ENCODE measurements at places on chromosomes 12 and 14.

GRCh38 chr14:106390401-106390800, 864.0 kb downstream of the TMEM121 start:
- no peak for DNase-seq

GRCh38 chr12:85279449-85280164, 413 bp upstream of the ALX1 start:
- DNase-seq = no peak

DNA sequence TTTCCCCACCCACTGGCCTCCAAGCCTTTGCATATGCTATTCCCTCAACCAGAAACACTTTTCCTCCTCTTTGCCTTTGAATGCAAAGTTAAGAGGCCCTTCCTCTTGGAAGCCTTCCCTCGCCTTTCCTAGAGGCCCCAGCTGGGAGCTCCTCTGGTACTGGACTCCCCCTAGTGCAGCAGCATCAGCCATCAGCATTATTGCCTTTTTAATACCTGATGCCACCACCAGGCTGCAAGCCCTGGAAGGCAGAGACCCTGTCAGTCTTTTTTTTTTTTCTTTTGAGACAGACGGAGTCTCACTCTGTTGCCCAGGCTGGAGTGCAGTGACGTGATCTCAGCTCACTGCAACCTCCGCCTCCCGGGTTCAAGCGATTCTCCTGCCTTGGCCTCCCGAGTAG, 19.1 kb upstream of the PLA2G1B start:
- no peak for DNase-seq

- no peak for DNase-seq
These were observed 163.5 kb downstream of the CCER1 start for GRCh38 chr12:90791445-90791844.

DNA sequence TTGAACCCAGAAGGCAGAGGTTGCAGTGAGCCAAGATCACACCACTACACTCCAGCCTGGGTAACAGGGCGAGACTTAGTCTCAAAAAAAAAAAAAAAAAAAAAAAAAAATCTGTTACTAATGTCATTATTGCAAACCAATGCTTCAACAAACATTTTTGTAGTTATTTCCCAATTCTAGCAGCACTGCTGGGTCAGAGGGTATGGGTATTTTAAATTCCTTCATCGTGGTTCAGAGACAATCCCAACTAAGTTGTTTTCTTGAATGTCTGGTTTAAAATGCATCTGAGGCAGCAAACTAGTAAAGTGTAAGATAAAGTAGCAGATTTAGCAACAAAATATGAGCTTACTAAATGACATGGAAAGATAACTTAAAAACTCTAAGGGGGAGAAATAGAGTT, 65.6 kb downstream of the FERMT2 start:
- peak; percentile 10 for DNase-seq

DNA sequence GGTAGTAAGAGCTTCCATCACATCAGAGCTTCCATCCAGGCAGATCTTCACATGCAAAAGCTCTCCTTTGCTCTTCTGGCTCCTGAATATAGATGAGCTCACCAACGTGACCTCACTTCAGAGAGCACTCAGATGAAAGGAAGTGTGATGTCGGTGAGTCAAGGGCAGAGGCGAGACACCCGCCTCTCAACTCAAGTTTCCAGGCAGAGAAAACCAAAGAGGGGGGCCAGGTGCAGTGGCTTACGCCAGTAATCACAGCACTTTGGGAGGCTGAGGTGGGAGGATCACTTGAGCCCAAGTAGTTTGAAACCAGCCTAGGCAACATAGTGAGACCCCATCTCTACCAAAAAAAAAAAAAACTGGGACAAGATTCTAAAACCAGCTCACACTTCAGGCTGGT, 126.9 kb downstream of the DUSP6 start:
- DNase-seq = peak; percentile 69

- DNase-seq = no peak
These were observed 421.1 kb downstream of the DPF3 start for GRCh38 chr14:72472845-72473244.

DNA sequence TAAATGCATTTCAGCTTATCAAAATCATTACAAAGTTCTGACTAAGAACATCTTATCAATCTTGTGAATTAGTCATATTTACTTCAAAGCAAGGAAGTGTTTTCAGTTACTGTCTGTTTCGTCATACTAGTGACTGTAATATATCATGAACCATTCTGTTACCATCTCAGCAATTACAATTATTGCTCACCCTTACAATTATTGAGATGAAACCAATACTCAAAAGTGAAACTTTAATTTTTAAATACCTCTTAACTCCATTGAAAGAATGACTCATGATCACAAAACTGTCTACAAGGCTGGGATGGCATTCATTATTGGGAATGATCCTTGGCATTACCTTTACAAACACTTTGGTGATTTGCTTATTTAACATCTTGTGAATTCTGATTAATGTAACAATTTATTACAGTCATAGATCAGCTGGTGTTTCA, 90.3 kb downstream of the RPS6KA5 start:
- DNase-seq = no peak

- DNase-seq = no peak
These were observed 5.8 kb downstream of the CACNB3 start for GRCh38 chr12:48824112-48824511.

GRCh38 chr12:38984388-38984787, 79.0 kb upstream of the CPNE8 start:
- no peak for DNase-seq

DNA sequence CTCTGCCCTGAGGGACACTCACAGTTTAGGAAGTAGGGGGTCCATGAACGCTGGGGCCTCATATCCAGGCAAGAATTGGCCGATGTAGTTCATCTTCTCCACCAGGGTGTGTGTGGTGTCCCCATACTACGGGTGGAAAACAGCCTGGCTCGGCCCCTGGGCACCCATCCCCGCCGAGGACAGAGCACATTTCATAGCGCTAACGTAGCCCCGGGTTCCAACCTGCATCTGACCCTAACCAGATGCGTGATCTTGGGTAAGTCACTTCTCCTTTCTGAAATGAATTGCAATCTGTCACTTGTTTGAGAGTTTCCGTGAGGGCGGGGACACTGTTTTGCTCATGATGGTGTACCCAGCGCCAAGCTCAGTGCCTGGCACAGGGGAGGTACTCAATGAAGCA, 9.0 kb downstream of the HPD start:
- no peak for DNase-seq

DNA sequence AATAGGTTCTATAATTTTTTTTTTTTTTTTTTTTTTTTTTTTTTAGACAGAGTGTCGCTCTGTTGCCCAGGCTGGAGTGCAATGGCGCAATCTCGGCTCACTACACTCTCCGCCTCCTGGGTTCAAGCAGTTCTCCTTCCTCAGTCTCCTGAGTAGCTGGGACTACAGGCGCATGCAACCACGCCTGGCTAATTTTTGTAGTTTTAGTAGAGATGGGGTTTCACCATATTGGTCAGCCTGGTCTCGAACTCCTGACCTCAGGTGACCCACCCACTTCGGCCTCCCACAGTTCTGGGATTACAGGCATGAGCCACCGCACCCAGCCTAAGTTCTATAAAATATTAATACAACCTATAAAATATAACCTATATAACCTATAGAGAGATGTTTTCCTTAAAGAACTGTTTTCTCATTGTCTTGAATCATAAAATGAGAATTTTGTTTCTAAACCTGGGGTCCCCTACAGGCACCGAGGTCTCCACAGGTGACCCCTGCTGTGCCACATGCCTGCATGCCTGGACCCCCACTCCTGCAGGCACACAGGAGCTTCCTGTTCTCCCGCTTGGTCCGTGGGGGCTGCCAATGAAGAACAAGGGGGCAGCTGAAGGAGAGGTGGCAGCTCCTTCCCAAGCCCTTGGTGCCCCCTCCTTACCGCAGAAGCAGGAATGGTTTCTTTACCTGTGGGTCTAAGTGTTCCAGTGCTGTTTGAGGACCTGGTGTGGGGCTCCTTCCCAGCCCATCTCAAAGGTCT, 70.9 kb upstream of the ZFP36L1 start:
- DNase-seq = no peak

All from AG08395 (cell line).